ENCODE measurements at places on chromosomes 1 and 21. TPM values are rescaled to one million over a fixed set of nuclear protein-coding genes. Genes with fewer than 3 reads are reported as not detected.

- no peak overlapping the region for H3K4me3 ChIP-seq
- H3K4me1 ChIP-seq: no peaks in the 10 kb centered on the region
- H3K27ac ChIP-seq: no peak overlapping the region
- DNase-seq: no peak
Observed at GRCh38 chr1:221921936-221922335, 180.0 kb upstream of the DUSP10 start.

Gene SLC44A5
- 5.0 TPM for polyA plus RNA-seq

GRCh38 chr1:205537386-205538018 is 33.0 kb downstream of the CDK18 start:
- H3K4me3 ChIP-seq: no peak overlapping the region
- H3K27me3 ChIP-seq: no peaks in the 10 kb centered on the region
- DNase-seq: no peak
- no peaks in the 10 kb centered on the region for H3K4me1 ChIP-seq
- H3K27ac ChIP-seq: no peak overlapping the region
- no peaks in the 10 kb centered on the region for H3K36me3 ChIP-seq

Gene KCNE2
- polyA plus RNA-seq: 0.80 TPM

Gene RUNX3
- polyA plus RNA-seq: 0.47 TPM

- no peaks in the 10 kb centered on the region for H3K4me1 ChIP-seq
- no peaks in the 10 kb centered on the region for H3K27me3 ChIP-seq
- H3K4me3 ChIP-seq: no peak overlapping the region
- no peak overlapping the region for H3K27ac ChIP-seq
Observed at GRCh38 chr1:5769146-5769545, 223.1 kb downstream of the NPHP4 start.

- H3K27me3 ChIP-seq: no peaks in the 10 kb centered on the region
- H3K36me3 ChIP-seq: no peaks in the 10 kb centered on the region
- H3K27ac ChIP-seq: no peak overlapping the region
- H3K4me1 ChIP-seq: no peaks in the 10 kb centered on the region
Observed at GRCh38 chr21:41302976-41303375, 13.6 kb upstream of the FAM3B start.

Gene PIK3C2B
- 2.5 TPM for polyA plus RNA-seq

DNA sequence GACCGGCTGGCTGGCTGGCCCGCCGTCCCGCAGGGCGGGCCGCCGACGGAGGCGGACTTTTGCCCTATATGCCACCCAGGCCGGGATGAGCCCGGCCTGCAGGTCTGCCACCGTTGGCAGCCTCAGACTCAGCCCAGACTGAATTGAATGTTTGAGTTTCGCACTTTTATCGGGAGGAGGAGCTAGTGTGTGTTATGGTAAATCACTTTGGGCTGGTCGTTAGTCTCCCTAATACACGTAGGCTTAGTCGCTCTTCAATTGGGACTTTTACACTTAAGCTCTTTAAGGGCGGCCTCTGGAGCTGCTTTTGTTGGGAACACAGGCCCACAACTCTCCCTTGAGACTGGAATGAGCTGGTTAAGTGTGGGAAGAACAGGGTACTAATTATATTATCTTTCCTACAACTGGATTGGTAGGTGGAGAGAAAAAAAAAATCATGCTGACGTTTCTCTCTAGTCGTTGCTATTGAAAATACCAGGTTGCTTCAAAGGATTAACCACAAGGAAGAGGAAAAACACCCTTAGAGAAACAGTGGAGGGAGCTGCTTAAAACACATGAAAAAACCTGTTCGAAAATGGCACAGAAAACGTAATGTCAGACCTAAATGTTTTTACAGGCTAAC is 1.4 kb upstream of the IRF2BP2 start:
- H3K27ac ChIP-seq: peak overlapping the region; percentile 100
- DNase-seq: peak; percentile 91
- peaks cover 29% of the 10 kb centered on the region for H3K4me1 ChIP-seq

Gene GSTM3
- 405 TPM for polyA plus RNA-seq

- no peaks in the 10 kb centered on the region for H3K36me3 ChIP-seq
- H3K4me3 ChIP-seq: no peak overlapping the region
- H3K27me3 ChIP-seq: no peaks in the 10 kb centered on the region
- no peaks in the 10 kb centered on the region for H3K4me1 ChIP-seq
- H3K27ac ChIP-seq: no peak overlapping the region
- DNase-seq: no peak
Observed at GRCh38 chr21:28548291-28548690, 444.4 kb downstream of the LTN1 start.

GRCh38 chr1:160633330-160633903 is 13.4 kb downstream of the SLAMF1 start:
- no peak overlapping the region for H3K4me3 ChIP-seq
- no peaks in the 10 kb centered on the region for H3K27me3 ChIP-seq
- H3K4me1 ChIP-seq: no peaks in the 10 kb centered on the region
- H3K27ac ChIP-seq: no peak overlapping the region
- DNase-seq: no peak

Gene ZFP69B
- polyA plus RNA-seq: 0.62 TPM
